ENCODE measurements at places on chromosomes 1 and 21. TPM values are rescaled to one million over a fixed set of nuclear protein-coding genes. Genes with fewer than 3 reads are reported as not detected.

The FMOD gene
- 0.26 TPM for total RNA-seq

The OR2T33 gene
- not detected for total RNA-seq

The DEPDC1 gene
- 0.49 TPM for total RNA-seq

The C1orf210 gene
- not detected for total RNA-seq

The PM20D1 gene
- total RNA-seq = not detected

The PTGFR gene
- total RNA-seq = not detected

The FMO5 gene
- total RNA-seq = not detected

The C1QC gene
- 0.38 TPM for total RNA-seq

The PERM1 gene
- not detected for total RNA-seq

The OPRD1 gene
- total RNA-seq = not detected

The CFH gene
- total RNA-seq = 0.63 TPM

The IQCC gene
- total RNA-seq = 2.9 TPM

The HPDL gene
- 45.6 TPM for total RNA-seq

The EPHA8 gene
- total RNA-seq = not detected

The NOS1AP gene
- 0.05 TPM for total RNA-seq

The LCE1D gene
- not detected for total RNA-seq

The PMVK gene
- total RNA-seq = 46.7 TPM

The ATP1B1 gene
- 6.2 TPM for total RNA-seq

The SYPL2 gene
- total RNA-seq = 0.37 TPM

The KCNT2 gene
- not detected for total RNA-seq

The C8A gene
- total RNA-seq = not detected

The TMCC2 gene
- total RNA-seq = 11.5 TPM

The RXFP4 gene
- not detected for total RNA-seq
